CD4-positive, alpha-beta T cell treated with Interleukin-6 for 4 hours (primary cell): ENCODE measurements at places on chromosomes 2 and 18.
A peak's percentile ranks its signal among the peaks of the same experiment; 100 is the strongest.

DNA sequence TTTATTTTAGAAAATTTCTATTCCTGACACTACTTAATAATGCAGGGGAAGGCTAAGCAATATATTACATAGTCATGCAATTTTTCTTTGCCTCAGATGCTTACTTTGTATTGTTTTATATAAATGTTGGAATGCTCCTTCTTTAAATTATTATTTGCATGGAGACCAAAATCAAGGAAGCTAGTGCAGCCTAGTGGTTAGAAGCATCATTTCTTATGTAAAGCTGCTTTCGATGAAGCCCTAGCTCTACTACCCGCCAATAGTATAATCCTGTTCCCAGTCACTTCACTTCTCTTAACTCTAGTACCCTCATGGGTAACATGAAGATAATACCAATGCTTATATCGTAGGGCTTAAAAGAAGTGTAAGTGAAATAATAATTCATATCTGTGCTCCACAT, 198.9 kb downstream of the LRATD1 start:
- DNase-seq: no peak

DNA sequence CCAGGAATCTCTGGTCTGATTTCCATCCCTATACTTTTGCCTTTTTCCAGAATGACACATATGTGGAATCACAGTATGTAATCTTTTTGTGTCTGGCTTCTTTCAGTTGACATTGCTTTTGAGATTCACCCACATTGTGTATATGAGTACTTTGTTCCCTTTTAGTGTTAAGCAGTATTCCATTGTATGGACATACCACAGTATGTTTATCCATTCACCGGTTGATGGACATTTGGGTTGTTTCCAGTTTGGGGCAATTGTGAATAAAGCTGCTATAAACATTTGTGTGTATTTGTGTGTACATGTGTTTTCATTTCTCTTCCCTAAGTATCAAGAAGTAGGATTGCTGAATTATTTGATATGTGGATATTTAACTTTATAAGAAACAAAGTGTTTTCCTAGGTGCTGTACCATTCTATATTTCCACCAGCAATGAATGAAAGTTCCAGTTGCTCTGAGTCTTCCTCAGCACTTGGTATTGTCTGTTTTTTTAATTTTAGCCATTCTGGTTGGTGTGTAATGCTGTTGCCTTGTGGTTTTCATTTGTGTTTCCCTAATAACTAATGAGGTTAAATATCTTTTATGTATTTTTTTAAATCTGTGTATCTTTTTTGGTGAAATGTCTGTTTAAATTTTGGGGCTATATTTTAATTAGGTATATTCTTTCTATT, 203.5 kb upstream of the HAAO start:
- DNase-seq: no peak

GRCh38 chr2:216305574-216305973, 66.7 kb downstream of the MARCHF4 start:
- DNase-seq: no peak

DNA sequence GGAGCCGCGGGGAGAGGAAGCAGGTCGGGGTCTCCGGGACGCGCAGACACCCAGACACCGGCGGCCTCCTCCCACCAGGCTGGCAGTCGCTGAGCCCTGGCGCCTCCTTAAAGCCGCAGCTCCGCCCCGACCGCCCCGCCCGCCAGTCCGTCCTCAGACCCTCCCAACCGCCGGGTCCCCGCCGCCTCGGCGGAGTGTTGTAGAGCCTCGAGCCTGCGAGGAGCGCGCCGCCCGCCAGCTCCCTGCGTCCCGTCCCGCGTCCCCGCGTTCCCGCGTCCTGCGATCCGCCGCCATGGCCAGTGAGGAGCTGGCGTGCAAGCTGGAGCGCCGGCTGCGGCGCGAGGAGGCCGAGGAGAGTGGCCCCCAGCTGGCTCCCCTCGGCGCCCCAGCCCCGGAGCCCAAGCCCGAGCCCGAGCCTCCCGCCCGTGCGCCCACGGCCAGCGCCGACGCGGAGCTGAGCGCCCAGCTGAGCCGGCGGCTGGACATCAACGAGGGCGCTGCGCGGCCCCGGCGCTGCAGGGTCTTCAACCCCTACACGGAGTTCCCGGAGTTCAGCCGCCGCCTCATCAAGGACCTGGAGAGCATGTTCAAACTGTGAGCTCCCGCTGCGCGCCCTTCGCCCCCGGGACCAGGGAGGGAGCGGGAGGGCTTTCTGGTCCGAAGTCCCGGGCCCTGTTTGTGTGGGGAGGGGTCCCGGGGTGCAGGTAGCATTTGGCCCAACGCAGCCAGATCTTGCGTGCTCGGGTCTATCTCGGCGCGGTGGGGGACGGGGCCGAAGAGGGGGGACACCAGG, at the start of gene EFHD1:
Gene EFHD1, plus strand, starts transcription at position 192 of the 793 bp plus-strand sequence. Its CDS starts 101 bp downstream, at position 293.
- peak; percentile 69 for DNase-seq

DNA sequence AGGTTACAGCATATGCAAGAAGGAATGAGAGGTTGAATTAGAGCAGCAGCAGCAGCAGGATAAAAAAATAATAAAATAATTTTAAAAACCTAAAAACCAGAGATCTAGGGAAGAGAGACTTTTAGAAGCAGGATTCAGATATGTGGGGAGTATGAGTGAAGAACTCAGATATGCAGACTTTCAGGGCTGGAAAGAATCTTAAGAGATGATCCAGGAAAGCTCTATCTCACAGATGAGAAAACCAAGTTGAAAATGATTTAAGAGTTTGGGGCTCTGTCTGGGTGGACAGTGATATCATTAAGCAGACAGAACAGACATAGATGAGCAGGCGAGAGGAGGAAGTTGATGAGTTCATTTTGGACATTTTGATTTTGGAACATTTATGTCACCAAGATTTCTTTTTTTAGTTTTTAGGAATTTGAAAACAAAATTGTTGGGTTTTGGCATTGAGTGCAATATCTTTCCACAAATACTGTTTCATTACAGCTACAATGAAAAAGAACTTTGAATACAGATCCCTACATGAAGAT, 31.8 kb downstream of the BCL2 start:
- no peak for DNase-seq

DNA sequence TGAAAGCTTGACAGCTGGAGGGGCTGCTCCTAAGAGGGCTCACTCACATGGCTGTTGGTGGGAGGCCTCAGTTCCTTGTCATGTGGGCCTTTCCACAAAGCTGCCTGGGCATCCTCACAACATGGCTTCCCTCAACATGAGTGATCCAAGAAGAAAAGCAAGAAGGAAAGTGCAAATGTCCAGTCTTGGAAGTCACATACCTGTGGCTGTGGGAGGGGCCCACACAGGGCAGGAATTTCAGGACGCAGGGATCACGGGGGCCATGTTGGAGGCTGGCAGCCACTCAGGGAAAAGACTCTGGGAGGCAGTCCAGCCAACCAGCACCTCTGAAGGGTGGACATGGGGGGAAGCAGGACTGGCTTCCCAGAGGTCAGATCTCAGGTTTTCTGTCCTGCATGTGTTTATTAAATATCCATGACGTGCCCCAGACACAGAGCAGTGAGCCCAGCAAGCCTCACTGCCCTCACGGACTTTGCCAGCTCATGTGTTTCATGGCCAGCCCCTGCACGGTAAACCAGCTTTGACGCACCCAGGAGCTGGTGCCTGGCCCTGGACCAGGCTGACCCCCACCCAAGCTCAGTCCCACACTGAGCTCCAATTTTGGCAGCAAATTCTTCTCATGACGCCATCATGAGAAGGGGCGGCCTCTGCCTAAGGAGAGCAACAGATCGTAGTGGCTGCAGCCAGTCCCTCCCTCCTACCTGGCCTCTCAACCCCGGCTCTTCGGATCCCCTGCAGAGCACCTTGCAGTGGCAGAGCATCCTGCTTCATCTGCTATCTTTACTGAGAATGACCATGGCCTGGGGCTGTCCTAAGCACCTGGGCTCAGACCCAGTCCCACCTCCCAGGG, 34.7 kb upstream of the GPR17 start:
- DNase-seq: no peak

- DNase-seq: no peak
These were observed 233.9 kb downstream of the GPD2 start for GRCh38 chr2:156670104-156670503.

DNA sequence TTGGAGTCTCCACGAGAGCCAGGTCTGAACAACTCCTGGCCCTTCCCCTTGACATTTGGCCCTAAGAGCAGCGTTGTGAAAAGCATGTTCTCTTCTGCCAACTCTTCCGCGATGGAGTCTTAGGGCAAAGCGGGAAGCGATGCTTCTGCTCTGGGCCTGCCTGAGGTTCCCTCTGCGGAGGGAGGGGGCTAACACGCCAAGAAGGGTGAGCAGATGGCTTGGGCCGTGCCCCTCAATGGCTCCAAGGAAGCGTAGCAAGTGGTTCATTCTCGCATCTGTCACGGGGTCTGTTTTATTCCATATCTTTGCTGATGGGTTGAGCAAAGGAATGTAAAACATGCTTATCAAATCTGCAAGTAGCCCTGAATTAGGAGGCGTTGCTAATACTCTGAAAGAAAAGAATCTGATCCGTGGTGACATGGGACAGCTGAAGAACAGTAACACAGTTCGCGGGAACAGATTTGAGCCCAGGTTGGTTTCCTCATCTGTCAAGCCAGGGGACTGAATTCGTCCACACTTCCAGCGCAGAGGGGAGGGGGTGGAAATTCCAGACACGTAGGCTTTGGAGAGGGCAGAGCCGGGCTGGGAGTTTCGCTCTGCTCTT, 38.0 kb downstream of the DNMT3A start:
- DNase-seq: no peak

DNA sequence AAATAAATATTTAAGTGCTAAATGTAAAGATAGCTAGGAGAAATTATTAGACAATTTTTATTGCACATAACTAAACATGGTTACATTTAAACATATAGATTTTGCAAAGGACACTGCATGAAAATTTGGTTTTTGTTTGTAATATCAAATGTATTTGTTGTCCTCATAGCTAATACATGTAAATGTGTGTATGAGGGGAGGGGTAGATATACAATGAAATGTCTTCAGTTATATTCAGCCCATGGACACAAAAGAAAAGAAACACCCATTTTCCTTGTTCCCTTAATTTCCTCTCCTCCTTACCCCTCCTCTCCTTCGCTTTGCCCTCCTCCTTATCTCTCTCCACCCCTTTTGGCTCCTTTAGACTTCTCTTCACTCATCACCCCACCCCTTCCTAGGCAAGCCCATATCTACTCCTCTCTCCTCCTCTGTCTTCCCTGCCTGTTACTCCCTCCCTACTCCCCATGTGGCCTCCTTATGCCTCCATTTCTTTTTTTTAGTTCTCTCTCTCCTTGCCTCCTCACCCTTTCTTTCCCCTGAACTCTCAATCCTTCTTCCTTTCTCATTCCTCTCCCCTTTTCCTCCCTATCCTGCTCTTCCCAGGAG, 1.4 kb downstream of the COL3A1 start:
- no peak for DNase-seq

DNA sequence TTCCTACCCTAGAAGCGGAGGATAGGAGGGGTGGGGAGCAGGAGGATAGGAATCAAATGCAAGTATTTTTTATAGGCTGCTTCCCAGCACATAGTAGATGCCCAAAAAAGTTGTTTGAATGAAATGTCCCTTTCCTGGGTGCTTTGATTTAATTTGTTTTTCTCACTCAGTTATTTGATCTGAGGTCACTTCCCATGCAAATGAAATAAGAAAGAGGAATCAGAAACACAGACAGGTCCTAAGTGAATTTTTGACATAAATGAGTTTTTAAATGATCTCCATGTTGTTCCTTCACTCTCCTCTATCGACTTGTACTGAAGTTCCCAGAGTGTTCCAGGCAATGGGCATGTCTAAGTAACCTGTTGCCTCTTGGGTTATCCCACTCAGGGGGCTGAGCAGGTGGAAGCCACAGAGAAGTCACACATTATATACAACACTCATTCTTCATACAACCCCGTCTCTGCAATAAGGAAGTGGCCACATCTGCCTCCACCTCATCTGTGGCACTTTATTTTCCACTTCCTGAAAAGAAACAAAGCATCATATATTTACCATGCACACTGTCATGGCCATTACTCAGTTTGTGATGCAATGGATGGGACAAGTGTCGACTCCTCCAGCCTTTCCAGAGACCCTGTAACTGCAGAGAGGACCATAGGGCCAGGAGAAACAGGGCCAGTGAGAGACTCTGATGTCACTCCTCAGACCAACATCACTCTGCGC, 81.9 kb upstream of the ZNF397 start:
- no peak for DNase-seq

- no peak for DNase-seq
These were observed 111.4 kb downstream of the DCDC2C start for GRCh38 chr2:3814706-3815245.

- no peak for DNase-seq
These were observed 178.0 kb downstream of the HDAC4 start for GRCh38 chr2:239222706-239223309.

DNA sequence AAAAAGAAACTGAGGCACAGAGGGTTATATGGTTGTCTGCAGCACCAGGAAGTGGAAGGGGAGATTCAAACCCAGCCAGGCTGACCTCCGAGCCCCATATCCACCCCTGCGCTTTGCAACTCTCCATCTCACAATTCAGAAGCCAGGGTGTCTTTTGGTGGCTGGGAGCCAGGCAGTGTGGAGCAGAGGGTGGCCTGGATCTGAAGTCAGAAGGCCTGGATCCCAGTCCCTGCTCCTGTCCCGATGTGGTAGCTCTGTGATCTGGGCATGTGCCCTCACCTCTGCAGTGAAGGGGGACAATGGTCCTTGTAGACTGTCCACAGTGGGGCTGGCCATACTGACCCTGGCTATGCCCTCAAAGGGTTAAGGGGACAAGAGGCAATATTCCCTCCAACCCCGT, 57.0 kb downstream of the CIB4 start:
- DNase-seq: no peak

- DNase-seq: no peak
These were observed 121.9 kb downstream of the TMEM18 start for GRCh38 chr2:555164-555922.

DNA sequence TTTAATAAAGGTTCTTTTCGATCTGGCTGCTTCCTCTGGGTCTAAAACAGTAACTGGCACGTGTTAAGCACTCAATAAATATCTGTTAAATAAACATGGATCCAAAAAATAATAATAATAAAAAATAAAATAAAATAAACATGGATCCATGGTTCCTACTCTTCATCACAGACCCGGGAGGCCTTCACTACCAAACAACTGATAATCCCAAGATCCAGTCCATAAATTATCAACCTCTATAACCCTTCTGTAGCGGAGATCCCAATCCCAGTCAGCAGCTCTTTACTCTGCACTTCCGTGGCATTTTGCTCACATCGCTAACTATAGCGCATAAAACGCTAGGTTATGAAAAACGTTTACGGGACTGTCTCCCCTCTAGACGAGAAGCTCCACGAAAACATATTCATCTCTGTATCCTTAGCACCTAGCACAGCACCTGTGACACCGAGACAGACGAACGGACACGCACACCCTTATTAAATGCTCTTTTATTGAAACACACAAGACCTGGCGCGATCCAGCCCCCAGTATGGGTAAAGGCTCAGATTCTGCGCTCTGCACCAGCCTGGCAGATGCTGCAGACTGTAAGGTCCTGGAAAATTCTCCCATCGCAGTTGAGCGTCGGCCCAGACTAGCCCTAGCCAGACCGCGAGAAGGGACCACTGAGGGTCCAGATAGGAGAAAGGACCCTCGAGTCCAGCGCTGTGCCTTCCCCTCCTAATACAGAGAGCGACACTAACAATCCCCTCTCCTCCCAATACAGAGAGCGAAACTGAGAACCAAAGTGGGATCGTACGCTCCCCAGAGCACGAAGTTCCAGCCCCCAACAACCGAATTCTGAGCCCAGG, 770 bp downstream of the NBAS start:
- no peak for DNase-seq

GRCh38 chr2:224347176-224348051, 54.5 kb downstream of the FAM124B start:
- no peak for DNase-seq

- no peak for DNase-seq
These were observed 386.0 kb downstream of the IRS1 start for GRCh38 chr2:226413498-226414130.

- DNase-seq: no peak
These were observed 18.8 kb downstream of the ARHGAP15 start for GRCh38 chr2:143148011-143148410.

GRCh38 chr2:42298996-42299754, 61.8 kb downstream of the COX7A2L start:
- no peak for DNase-seq
